ENCODE measurements at places on chromosomes 5 and 9.

- no peak for DNase-seq
These were observed 294.9 kb upstream of the IRX1 start for GRCh38 chr5:3300726-3301125.

DNA sequence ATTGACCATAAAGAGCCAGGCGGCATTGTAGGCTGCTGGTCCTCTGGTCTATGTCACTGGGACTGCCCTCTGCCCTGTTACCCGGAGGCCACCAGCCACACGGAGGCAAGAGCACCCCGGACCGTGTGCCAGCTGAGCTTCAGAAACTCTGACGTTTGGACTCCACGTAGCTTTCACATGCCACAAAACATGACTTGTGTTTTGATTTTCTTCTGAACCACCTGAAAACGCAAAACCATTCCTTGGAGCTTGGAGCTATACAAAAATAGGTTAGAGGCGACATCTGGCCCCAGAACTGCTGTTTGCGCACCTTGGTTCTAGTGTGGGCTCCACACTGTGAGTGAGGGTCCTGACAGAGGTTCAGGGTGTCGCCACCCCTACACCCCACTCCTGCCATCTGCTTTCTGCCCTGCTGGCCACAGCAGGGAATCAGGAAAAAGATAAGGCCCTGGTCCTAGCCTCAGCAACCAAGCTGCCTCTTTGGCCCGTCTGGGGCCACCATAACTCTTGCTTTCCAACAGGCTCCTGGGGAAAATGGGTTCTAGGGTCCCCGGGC is 151.3 kb upstream of the IRX2 start:
- DNase-seq = no peak

DNA sequence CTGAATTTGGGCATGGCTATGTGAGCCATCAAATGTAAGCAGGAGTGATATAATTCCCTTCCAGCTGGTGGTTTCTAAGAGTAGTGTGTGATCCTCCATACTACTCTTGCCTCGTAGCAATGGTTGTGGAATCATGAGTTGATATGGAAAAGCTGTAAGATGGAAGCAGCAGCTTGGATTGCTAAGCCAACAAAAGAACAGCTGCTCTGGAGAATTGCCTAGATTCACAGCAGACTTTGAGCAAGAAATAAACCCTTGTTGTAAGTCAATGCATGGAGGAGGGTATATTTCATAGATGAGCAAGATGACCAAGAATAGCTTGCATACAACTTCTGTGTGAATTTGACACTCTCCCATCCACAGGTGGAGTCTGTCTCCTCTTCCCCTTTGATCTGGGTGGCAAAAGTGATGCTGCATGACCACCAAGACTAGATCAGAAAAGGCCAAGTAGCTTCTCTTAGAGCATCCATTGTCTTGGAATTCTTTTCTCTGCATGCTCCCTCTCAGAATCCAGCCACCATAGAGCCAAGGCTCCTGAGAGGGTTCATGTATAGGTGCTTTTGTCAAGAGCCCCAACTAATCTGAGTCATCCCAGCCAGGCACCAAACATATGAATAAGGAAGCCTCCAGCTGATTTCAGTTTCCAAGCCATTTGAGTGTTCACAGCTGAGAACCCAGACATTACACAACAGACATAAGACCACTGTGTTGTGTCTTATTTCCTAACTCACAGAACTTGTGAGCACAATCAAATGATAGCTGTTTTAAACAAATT is 79.0 kb downstream of the PRLR start:
- DNase-seq = no peak

DNA sequence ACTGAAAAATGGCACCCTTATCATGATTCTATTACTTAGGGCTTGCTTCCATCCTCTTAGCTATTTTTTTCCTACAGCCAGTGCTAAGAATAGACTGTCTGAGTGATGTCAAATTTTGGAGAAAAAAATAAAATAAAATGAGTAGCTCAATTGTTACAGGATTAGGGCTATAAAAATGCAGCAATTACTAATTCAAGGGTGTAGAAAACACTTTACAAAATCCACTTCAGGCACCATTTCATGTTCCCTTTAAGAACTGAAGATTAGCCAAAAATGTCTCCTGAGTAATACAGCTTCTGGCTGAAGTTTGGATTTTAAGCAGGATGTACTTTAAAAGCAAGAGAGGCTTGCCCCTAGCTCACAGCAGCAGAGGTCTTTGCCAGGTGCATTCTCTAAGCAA is 240.5 kb upstream of the IRX1 start:
- no peak for DNase-seq

GRCh38 chr9:110334183-110334582 is 3.5 kb downstream of the TXNDC8 start:
- peak; percentile 16 for DNase-seq

GRCh38 chr5:75202935-75203334 is 33.7 kb downstream of the ANKRD31 start:
- no peak for DNase-seq

DNA sequence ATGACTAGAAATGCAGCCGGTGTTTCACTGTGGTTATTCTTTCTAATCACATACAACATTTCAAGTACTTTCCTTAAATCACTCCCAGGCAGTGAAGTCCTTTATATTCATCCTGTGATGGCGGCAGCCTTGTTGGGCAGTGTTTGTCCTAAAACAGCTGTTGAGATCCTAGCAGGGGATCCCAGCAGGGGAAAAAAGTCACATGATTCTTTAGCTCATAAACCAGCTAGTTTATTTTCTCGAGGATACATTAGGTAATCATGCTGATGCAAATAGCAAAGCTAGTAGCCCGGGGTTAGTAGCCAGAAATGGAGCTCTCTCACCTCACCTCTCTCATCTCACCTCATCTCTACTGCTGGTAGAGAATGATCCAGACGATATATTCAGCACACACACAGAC is 70.5 kb downstream of the FOXD1 start:
- DNase-seq = no peak

GRCh38 chr9:125043148-125043547 is 100.2 kb downstream of the SCAI start:
- no peak for DNase-seq

DNA sequence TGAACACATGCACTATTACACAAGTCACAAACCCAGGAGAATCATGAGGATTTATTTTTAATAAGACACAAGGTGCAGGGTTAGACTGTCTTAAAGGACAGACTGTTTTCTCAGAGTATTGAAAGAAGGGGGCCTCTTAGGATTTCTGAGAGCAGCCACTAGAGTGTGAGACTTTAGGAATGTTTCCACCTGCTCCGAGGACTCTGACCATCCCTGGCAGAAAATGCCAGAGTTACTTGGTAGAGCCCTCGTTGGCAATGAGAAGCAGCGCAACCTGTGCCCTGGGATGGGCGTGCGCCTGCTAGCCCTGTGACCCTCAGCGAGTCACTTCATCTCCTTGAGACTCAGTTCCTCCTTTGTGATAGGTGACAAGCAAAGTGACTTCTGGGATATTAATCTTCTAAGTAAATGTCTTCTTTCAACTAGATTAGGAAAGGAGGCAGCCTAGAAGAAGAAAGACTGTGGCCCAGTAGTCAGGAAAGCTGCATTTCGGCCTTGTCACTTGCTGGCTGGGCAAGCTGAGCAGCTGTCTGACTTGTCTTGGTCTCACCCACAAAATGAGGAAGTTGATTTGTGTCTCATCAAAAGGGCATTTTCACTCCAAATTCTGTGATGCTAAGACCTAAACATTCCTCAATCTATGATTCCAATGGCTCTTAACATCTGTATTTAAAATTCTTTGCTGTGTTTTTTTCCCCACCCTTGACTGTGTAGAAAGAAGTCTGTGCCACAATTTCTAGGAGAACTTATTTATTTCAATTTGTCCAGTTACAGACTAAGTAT is 60.5 kb downstream of the PTCD2 start:
- peak; percentile 47 for DNase-seq

DNA sequence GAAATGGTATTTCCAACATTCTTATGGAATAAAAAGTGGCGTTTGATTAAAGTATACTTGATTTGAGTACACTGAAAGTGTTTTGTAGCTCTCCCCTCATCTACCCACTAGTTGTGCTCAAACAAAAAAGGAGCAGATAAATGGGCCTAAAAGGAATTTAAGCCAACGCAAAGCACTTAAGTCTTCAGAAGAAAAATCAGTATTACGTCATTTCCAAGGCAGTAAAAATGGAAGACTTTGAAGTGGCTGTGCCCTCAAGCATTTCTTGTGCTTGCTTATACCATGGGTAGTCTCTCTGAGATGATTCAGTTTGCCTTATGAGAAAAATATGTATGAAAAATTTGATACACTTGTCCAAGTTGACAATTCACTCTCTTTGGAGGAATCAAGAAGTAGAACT is 279.9 kb upstream of the CD180 start:
- DNase-seq = no peak

DNA sequence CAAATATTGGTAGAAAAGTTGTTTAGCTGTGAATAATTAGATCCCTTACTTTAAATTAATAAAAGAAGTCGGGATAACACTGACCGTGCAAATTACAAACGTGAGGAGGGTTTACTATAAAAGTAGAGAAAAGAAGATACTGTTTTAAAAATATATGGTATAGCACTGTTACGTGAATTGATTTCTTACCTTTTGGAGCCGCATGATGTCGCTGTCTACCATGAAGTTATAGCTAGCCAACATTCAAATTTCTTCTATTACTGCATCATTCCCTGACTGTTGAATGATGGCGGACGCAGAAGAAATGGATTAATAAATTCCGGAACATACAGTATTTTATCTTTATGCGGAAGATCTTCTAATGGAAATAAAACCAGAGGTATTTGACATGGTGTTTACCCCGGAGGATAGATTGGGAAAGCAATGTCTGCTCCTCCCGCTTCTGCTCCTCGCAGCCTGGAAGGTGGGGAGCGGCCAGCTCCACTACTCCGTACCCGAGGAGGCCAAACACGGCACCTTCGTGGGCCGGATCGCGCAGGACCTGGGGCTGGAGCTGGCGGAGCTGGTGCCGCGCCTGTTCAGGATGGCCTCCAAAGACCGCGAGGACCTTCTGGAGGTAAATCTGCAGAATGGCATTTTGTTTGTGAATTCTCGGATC is at the start of gene PCDHA6:
Gene PCDHA6 (plus strand): TSS at position 257 of the 658 bp plus-strand sequence. CDS start 132 bp downstream, at position 389.
- DNase-seq = no peak

- DNase-seq = no peak
These were observed 389.6 kb downstream of the KDM4C start for GRCh38 chr9:7147121-7148090.

DNA sequence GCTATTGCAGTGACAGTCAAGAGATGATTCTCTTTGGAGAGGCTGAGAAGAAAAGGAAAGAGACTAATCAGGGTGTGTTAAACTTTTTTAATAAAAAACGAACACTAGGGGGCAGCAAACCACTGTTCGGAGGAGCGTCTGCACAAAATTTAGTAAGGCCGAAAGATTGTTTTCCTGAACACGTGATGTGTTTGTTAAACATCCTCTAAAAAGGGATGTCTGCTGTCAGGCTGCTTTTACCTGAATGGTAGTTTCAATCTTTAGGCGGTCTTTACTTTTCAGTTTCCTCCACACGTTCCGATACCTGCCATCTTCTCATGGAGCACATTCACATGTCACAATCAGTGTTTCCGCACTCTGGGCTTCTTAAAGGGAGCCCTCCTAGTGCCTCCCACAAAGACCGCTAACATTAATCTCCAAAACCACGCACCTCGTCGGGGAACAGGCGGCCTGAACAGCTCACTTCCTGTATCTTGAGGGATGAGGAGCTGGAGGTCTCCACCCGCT is 125.2 kb downstream of the GPBP1 start:
- peak; percentile 37 for DNase-seq
